ENCODE measurements at places on chromosomes 13 and 19. TPM values are rescaled to one million over a fixed set of nuclear protein-coding genes. Genes with fewer than 3 reads are reported as not detected.
A peak's percentile ranks its signal among the peaks of the same experiment; 100 is the strongest.

The CFAP97D2 gene
- not detected for total RNA-seq

The WDR88 gene
- total RNA-seq, result not detected

The FAM216B gene
- total RNA-seq, result not detected

The SIGLECL1 gene
- total RNA-seq, result not detected

The GAPDHS gene
- not detected for total RNA-seq

The ZNF491 gene
- total RNA-seq, result 1.1 TPM

The TLE2 gene
- total RNA-seq, result 0.99 TPM

The FAM83E gene
- 2.5 TPM for total RNA-seq

The TEX29 gene
- total RNA-seq, result 0.83 TPM

The NKPD1 gene
- not detected for total RNA-seq

The TEKTIP1 gene
- 8.7 TPM for total RNA-seq

The SIGLEC5 gene
- not detected for total RNA-seq

GRCh38 chr13:28636677-28637317 is 22.1 kb upstream of the POMP start:
- peak; percentile 62 for DNase-seq
- no peak overlapping the region for H3K4me3 ChIP-seq
- peaks cover 22% of the 10 kb centered on the region for H3K27me3 ChIP-seq
- H3K36me3 ChIP-seq, result no peaks in the 10 kb centered on the region
- H3K27ac ChIP-seq, result no peak overlapping the region

GRCh38 chr13:26348966-26349365 is 95.0 kb downstream of the CDK8 start:
- H3K27ac ChIP-seq, result no peak overlapping the region
- H3K4me3 ChIP-seq, result no peak overlapping the region
- DNase-seq, result no peak
- H3K27me3 ChIP-seq, result no peaks in the 10 kb centered on the region

DNA sequence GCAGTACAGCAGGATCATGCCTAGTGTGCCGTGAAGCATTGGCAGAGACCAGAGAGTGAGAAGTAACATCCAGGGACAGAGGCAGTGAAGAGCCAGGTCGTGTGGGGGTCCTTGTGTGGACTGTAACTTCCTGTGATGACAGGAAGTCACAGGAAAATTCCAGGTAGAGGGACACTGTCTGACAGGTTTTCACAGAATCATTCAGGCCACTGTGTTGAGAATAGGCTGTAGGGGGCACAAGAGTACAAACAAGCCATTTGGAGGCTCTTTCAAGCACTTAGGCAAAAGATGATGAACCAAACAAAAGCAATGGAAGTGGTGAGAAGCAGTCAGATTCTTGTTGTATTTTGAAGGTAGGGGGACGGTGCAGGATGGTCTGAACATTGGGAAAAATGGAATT is 46.4 kb downstream of the N4BP2L1 start:
- no peak overlapping the region for H3K27ac ChIP-seq
- H3K4me3 ChIP-seq, result no peak overlapping the region
- H3K4me1 ChIP-seq, result no peaks in the 10 kb centered on the region
- peaks cover 9% of the 10 kb centered on the region for H3K36me3 ChIP-seq
- peak; percentile 35 for DNase-seq

- no peaks in the 10 kb centered on the region for H3K27me3 ChIP-seq
- H3K4me3 ChIP-seq, result no peak overlapping the region
- peaks cover 68% of the 10 kb centered on the region for H3K4me1 ChIP-seq
- no peak for DNase-seq
- H3K27ac ChIP-seq, result no peak overlapping the region
These were observed 6.0 kb downstream of the AKT2 start for GRCh38 chr19:40279120-40279551.

- H3K36me3 ChIP-seq, result no peaks in the 10 kb centered on the region
- DNase-seq, result no peak
- no peak overlapping the region for H3K27ac ChIP-seq
- H3K4me3 ChIP-seq, result no peak overlapping the region
These were observed 15.6 kb upstream of the VWA8 start for GRCh38 chr13:41976476-41976875.

DNA sequence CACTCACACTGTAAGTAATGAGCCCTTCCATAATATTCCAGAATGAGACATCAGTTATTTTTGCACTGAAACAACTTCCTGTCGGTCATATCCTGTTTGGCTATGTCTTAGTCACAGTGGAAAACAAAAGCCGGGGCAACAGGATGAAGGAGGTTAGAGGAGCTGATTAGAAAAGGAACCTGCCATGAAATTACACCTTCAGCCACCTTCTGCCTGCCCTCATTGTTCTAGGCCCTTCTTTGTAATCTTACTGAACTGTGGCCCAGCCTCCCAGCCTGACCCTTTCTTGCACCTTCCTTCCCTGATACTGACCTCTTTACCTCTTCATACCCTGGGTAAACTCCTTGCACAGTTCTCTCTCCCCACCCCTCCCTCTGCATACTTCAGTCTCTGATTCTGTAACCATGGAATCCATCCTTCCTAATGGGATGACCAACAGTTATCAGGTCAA is 67.3 kb downstream of the DOCK9 start:
- H3K36me3 ChIP-seq, result peaks cover 57% of the 10 kb centered on the region
- H3K27me3 ChIP-seq, result no peaks in the 10 kb centered on the region
- peak; percentile 59 for DNase-seq
- peaks cover 40% of the 10 kb centered on the region for H3K4me1 ChIP-seq
- peak overlapping the region; percentile 95 for H3K27ac ChIP-seq

GRCh38 chr19:49589502-49589905 is 1.5 kb upstream of the PRR12 start:
- DNase-seq, result peak; percentile 19
- H3K27ac ChIP-seq, result no peak overlapping the region
- no peak overlapping the region for H3K4me3 ChIP-seq
- H3K36me3 ChIP-seq, result peaks cover 12% of the 10 kb centered on the region
- peaks cover 31% of the 10 kb centered on the region for H3K4me1 ChIP-seq

DNA sequence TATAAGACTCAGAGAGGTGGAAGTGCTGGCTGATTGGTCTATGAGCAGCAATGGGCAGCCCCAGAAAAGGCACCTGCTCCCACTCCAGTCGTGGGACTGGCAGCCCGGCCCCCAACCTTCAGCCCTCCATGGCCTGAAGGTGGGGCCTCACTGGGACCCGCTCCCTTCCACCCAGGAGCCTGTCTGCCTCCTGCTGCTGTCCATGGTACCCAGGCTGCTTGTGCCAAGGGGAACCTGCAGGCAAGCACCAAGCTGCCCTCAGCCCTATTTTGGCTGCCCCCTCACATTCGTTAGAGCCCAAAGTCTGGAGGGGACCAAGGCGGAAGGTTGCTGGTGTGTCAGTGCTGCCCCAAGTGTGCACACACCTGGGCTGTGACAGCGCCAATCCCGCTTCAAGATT is 2304.9 kb downstream of the PCDH9 start:
- H3K4me1 ChIP-seq, result no peaks in the 10 kb centered on the region
- H3K36me3 ChIP-seq, result no peaks in the 10 kb centered on the region
- no peak for DNase-seq
- no peak overlapping the region for H3K4me3 ChIP-seq
- no peak overlapping the region for H3K27ac ChIP-seq
- H3K27me3 ChIP-seq, result no peaks in the 10 kb centered on the region

DNA sequence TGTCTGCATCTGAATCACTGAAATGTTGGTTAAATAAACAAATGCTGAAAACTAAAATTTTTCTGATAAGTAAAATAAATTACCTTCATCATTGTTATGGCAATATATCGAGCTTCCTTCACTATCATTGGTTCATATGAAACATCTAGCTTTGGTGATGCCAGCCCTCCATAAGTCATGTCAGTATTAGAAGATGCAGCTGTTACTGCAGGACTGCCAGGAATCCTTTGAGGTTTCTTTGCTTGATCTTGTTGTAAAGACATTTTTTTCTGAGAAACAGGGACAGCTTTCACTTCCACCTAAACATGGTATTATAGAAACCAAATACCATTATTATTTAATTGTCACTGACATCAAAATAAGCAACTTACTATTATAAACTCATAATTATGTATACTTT is 123.7 kb upstream of the FBXL3 start:
- peaks cover 49% of the 10 kb centered on the region for H3K36me3 ChIP-seq
- no peak overlapping the region for H3K4me3 ChIP-seq
- peaks cover 2% of the 10 kb centered on the region for H3K4me1 ChIP-seq
- no peaks in the 10 kb centered on the region for H3K27me3 ChIP-seq
- H3K27ac ChIP-seq, result no peak overlapping the region

DNA sequence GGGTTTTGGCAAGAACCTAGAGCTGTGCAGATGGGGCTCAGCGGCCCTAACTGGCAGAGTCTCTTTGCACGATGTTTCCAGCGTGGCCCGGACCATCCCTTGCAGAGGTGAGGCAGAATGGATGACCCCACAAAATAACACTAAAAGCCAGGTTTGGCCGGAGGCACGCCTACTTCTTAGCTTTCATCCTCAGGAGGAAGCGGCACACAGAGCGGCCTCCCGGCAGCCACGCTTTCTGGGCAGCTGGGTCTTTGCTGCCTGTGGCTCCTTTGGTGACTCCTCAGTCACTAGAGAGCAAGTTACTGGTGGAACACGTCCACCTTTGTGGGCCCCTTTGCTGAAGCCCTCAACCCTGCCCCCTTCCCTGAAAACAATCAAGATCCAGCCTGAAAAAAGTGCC is 25.2 kb downstream of the TEX29 start:
- H3K4me1 ChIP-seq, result no peaks in the 10 kb centered on the region
- no peaks in the 10 kb centered on the region for H3K36me3 ChIP-seq
- DNase-seq, result no peak
- H3K27me3 ChIP-seq, result peaks cover under 1% of the 10 kb centered on the region

- H3K4me1 ChIP-seq, result peaks cover 18% of the 10 kb centered on the region
- no peaks in the 10 kb centered on the region for H3K27me3 ChIP-seq
- no peaks in the 10 kb centered on the region for H3K36me3 ChIP-seq
- no peak overlapping the region for H3K27ac ChIP-seq
- DNase-seq, result no peak
These were observed 262.5 kb upstream of the STARD13 start for GRCh38 chr13:33548069-33548468.

- DNase-seq, result no peak
- H3K27me3 ChIP-seq, result no peaks in the 10 kb centered on the region
- H3K4me1 ChIP-seq, result no peaks in the 10 kb centered on the region
- H3K27ac ChIP-seq, result no peak overlapping the region
These were observed 38.1 kb upstream of the RANBP3 start for GRCh38 chr19:6015841-6016545.

DNA sequence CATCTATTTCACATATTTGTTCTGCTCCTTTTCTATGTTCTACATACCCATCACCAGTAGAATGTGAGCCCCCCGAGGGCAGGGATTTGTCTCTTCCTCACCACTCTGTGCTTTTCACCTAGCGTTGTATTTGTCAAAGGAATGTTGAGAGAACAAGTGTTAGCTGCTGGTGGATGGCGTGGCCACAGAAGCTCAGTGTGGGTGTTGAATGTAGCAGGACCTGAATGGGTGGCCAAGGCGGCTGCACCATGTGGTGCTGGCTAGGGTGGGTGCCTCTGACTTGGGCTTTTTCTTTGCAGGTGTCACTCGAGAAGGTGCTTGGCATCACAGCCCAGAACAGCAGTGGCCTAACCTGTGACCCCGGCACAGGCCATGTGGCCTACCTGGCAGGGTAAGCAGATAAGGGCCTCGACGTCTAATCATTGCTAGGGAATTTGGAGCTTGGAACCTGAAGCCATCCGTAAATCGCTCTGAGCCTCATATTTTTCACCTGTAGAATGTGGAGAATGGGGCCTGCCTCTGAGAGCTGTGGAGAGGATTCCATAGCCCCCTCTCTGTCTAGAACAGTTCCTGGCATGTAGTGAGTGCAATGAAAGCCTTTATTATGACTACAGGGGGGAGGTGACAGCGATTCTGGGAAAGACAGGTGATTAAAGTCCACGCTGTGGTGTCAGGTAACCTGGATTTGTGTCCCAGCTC is 3.9 kb downstream of the WDR62 start:
- H3K27ac ChIP-seq, result peak overlapping the region; percentile 25
- H3K4me3 ChIP-seq, result no peak overlapping the region
- DNase-seq, result no peak
- no peaks in the 10 kb centered on the region for H3K27me3 ChIP-seq

- no peaks in the 10 kb centered on the region for H3K27me3 ChIP-seq
- peak overlapping the region; percentile 54 for H3K4me3 ChIP-seq
- H3K27ac ChIP-seq, result peak overlapping the region; percentile 96
- H3K36me3 ChIP-seq, result peaks cover 12% of the 10 kb centered on the region
- peak; percentile 18 for DNase-seq
These were observed 122.7 kb downstream of the AKAP11 start for GRCh38 chr13:42394711-42395085.

DNA sequence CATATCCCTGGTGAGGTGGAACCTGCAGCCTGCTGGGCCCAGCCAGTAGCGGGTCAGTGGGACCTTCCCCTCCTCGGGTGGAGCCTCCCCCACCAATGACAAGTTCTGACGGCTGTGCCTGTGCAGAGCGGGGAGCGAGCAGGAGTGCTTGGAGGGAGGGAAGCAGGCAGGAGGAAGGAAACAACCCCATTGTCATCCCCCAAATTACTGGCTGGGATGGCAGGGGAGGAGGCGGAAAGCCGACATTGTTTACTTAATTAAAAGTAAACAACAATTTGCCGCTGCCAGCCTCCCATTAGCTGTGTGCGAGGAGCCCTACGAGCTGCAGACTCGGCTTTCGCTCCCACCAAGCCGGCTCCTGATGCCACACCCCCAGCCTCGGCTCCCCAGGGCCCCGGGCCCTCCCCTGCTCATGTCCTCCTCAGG is 45.5 kb downstream of the LYL1 start:
- no peak overlapping the region for H3K27ac ChIP-seq
- H3K27me3 ChIP-seq, result peaks cover 15% of the 10 kb centered on the region
- peaks cover 9% of the 10 kb centered on the region for H3K4me1 ChIP-seq

DNA sequence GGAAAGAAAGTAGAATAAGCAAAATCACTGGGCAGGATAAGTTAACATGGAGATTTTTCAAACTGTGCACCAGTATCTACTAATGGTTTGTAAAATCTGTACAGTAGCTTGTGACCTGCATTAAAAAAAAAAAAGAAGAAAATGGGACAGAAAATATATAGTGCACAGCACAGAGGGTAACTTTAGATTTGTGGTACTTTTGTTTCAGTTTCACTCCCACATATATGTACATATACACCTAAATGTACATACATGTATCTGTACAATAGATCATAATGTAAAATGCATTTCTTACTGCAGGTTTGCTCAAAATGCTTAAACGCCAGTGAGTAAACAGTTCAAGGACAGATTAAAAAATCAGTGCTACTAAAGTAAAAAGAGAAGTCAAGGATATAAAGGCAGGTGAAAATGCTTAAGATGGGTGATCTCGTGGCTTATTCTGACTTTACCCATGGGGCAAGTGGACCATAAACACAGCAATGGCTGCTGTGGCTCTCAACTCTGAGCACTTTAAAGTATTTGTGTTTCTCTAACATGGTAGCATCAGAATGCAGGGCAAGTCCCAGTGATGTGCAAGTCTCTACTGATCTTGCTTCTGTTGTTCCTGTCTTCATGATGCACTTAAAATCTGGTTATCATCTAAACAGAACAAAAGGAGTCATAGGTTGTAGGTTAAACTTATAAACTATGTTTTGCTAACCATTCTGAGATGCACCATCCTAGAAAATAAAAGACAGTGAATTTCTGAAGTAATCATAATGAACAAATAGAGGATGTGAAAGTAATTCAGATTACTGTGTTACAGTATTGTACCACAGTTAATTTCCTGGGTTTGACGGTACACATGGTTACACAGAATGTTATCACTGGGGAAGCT is 112.3 kb downstream of the MIPEP start:
- H3K4me3 ChIP-seq, result no peak overlapping the region
- H3K4me1 ChIP-seq, result peaks cover 16% of the 10 kb centered on the region
- no peak for DNase-seq

- no peaks in the 10 kb centered on the region for H3K27me3 ChIP-seq
- peak within 1 kb of the TSS; percentile 89 for H3K27ac ChIP-seq
- peak within 1 kb of the TSS; percentile 84 for H3K4me3 ChIP-seq
- peaks cover 34% of the 10 kb centered on the region for H3K4me1 ChIP-seq
These were observed at the start of the genes BRME1 and CC2D1A for GRCh38 chr19:13905634-13906520. Gene BRME1, minus strand, starts transcription at chr19:13906117. Its CDS starts 1,225 bp downstream, at chr19:13904892. Gene CC2D1A, plus strand, starts transcription at chr19:13906201. Its CDS starts 241 bp downstream, at chr19:13906442.

GRCh38 chr19:18478545-18479311 is 40.8 kb upstream of the ISYNA1 start:
- H3K4me3 ChIP-seq, result no peak overlapping the region
- DNase-seq, result peak; percentile 49
- H3K4me1 ChIP-seq, result peaks cover 71% of the 10 kb centered on the region
- H3K27me3 ChIP-seq, result no peaks in the 10 kb centered on the region
